ENCODE measurements at places on chromosomes 1 and 21.

DNA sequence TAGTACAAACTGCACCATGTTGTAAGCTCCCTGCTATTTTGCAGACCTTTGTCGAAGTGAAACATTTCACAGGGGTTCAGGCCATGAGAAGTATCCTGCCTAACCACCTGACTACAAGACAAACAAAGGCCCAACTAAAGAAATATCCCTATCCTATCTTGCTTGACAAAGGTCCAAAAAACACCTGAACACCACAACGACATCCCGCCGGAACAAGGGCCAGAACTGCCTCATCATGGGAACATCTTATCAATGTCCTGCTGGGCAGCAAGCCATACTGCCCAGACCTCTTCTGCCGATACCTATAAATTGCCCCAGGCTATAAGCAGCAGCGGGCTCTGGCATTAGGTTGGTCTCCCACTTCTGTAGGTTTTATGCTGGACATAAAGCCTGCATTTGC lies 12.3 kb downstream of the MYSM1 start:
- no peak for DNase-seq

- no peak for DNase-seq
Measured at GRCh38 chr1:153578936-153579335, 13.3 kb upstream of the S100A2 start.

GRCh38 chr21:22981819-22982218 lies 1983.6 kb downstream of the NCAM2 start:
- DNase-seq, result no peak

DNA sequence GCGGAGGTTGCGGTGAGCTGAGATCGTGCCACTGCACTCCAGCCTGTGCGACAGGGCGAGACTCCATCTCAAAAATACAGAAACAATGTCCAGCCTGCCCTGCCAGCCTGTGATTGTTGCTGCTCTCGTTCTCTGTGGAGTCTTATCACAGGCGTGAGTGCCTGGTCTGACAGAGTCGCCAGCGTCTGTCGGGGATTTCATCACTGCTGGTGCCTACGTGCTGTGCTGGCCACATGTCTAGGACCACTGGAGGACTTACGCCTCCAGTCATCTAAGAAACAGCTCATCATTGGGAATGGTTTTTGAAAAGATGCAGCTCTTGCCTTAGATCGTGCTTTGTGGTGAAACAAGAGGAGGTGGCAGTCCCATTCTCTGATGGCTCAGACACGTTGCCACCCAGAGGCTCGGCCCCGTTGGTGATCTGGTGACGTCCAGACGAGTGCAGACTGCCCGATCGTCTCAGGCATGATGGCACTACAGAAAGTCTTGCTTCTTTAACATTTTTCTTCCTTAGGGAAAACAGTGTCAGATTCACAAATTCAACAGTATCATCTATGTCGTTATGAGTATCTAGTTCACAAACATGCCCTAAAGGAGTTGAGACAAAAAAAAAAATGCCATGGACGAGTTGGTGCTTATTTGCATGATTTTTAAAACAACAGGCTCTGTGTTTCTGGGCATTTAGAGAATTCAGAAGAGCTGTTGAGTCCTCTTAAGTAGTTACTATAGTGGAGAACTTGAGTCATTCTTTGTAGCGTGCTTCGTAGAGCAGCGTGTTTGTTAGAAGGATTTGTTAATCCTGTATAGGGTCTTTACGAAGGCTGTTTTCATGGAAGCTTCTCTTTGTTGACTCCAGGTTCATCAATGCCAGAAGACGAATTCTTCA lies 47.5 kb downstream of the CBS start:
- DNase-seq, result peak; percentile 15

DNA sequence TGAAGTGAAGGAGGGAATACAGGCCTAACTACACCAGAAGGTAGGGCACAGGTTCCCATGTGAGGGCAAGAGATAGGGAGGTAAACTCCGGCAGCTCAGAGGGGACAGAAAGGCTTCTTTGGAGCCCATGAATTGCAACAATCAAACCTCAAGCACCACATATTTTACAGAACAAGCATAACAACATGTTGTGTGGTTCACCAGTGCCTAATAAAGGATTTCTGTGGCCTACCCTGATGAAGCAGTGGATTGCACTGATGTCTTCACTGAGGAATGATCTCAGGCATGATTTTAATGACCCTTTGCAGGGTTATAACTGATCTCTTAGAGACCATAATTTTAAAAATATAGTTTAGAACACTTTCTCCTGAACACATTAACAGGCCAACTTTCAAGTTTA lies 77.4 kb downstream of the RUNX1 start:
- DNase-seq, result no peak

DNA sequence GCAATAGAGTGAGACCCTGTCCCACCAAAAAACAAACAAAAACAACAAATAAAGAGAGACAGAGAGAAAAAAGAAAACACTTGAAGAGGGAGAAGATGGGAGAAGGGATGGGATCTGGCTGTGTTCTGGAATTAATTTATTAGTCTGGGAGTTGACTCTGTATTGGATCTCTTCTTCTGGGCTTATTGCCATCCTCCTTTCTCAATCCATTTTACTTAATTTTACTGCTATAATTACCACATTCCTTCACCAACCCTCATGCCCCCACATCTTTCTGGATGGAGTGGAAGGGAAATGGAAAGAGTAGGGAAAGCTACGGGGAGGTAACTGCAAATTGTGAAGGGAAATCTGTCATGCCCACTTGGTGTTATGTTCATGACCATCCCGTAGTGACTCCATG lies 42.9 kb downstream of the FMN2 start:
- DNase-seq, result no peak

GRCh38 chr1:27887215-27888021 lies 15.1 kb downstream of the THEMIS2 start:
- DNase-seq, result no peak

DNA sequence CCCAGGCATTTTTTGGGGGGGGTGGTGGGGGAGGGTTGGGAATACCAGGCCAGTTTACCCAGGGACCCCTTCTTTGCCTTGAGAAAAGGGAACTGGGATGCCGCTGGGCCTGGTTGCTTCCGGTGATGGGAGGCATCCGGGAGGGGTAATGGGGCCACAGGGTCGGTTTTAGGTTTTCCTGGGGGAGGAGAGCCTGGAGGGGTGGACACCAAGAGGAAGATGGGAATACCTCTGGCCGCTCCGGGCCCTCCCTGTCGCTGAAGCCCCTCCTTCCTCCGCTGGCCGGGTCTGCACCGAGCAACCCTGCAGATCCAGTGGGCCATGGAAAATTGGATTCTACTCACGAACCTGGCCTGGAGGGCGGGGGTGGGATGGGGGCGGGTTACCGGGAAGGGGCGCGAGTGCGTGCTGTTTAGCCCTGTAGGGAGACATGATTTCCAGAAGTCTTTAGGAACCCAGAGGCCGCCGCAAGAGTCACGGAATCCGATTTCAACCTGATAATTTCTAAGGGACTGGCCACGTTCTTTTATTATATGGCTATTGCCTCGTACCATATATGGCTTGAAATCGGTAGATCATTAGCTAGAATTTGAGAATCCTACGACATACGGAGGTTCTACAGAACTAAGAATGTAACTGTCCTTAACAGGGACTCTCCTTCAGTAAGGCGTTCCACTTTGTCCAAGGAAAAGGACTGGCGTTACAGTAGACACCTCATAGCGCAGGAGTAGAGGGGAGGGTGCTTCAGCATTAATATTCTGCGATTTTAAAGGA lies 749 bp downstream of the AKIRIN1 start:
- peak; percentile 28 for DNase-seq

- no peak for DNase-seq
Measured at GRCh38 chr1:43565600-43566360, 35.1 kb downstream of the PTPRF start.

GRCh38 chr1:31944205-31945089 lies 6.3 kb upstream of the PTP4A2 start:
- peak; percentile 54 for DNase-seq

DNA sequence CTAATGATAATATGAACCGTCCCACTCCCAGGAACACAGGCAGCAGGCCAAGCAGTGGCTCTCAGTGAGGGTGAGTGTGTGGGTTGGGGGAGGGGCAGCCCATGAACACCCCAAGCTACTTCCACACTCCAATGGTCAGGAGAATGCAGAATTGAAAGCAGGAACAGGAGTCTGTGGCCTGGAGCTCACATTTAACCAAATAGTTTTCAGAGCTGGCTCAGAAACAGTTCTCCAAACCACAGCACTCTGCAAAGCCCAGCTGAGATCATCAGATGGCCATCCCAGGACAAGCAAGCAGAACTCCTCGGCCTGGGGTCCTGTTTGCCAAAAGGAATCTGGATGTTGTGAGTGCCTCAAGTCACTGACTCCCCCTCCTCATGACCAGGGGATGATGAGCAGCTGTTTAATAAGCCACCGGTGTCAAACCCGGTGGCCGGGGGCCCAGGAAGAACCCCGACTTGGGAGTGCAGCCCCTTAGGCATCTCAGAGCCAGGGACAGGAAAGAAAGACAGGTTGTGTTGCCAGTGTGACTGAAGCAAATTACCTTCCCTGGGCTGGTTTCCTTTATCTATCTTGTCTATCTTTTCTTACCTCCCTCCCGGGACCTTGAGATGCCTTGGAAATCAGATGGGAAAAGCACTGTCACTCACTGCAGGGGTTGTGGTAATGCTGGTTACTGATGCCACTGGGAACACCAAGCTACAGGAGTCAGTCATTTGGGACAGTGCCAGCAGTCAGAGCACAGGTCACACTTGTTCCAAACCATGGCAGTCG lies 20.4 kb downstream of the DEGS1 start:
- peak; percentile 69 for DNase-seq

DNA sequence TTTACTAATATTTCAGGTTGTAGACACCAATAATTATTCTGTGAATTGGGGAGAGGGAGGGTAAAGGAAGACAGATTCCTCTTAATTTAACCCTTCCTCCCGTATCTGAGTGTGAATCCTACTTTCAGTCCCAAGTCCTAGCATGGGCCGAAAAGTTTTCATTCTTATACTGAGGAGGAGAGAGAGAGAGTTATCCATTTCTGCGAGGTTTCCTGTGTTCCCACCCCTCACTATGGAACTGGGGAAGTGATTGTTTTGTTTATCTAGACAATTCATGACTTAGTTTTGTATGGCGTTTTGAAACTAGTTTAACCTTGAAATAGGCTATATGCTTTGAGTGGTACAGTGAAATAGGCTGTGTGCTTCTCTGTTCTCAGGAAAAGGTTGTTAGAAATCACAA lies 134.0 kb upstream of the DPYD start:
- DNase-seq, result no peak

- no peak for DNase-seq
Measured at GRCh38 chr1:30977105-30977504, 68.5 kb upstream of the SDC3 start.

DNA sequence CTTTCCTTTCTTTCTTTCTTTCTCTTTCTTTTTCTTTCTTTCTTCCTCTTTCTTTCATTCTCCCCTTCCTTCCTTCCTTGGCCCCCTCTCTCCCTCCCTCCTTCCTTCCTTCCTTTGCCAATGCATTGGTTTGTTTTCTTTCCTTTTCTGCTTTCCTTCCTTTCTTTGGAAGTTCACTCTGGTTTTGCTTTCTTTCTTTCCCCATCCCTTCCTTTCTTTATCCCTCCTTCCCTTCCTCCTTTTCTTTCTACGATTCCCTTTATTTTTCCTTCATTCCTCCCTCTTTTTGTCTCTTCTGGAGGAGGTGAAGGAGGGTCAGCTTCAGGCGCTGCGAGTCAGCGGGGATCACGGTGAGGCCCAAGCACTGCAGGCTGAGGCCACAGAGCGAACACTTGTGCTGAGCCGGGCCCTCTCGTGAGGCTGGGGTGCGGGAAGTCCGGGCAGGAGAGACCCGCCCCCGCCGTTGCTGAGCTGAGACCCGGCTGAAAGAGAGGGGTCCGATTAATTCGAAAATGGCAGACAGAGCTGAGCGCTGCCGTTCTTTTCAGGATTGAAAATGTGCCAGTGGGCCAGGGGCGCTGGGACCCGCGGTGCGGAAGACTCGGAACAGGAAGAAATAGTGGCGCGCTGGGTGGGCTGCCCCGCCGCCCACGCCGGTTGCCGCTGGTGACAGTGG lies 1.5 kb downstream of the SIM2 start:
- DNase-seq, result no peak

Data from globus pallidus (tissue), 1 donor.